Tibial artery (tissue), 4 donors: ENCODE measurements at places on chromosomes 1 and 21.

DNA sequence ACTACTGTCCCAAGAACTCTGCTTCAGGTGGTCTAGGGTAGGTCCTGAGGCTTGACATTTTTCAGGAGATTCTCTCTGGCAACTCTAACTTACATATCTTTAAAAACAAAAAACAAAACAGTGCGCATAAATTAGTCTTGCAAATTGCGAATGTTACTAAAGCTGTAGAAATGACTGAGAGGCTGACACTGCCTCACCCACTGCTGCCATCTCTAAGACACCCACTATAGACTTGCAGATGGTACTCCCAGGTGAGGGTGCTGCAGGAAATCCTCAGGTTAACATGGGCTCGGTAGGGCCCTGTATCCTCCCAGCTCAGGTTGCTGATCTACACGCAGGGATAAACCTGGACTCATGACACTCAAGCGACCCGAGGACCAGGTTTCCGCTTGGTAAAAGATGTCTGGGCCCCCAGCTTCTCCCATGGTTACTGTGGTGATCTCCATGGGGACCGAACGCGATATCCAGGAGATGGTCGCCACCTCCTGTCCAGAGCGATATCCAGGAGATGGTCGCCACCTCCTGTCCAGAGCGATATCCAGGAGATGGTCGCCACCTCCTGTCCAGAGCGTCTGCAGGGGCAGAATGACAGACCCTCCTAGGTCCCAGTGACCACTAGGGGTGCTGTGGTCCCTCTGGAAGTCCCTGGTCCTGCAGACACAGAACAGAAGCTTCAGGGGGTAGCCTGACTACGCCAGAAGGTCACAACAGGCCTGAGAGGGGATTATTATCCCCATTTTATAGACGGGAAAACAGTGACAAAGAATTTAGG, 16.2 kb upstream of the LY9 start:
- no peak for DNase-seq

DNA sequence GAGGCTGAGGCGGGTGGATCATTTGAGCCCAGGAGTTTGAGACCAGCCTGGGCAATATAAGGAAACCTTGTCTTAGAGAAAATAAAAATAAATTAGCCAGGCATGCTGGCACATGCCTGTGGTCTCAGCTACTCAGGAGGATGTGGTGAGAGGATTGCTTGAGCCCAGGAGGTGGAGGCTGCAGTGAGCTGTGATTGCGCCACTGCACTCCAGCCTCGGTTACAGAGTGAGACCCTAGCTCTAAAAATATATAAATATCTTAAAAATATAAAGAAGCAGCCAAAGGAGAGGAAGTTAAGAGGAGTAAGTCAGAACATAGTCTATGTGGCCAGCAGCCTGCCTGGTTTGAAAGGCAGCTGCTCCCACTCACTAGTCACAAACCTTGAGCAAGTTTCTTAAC, 4.5 kb upstream of the IL10RB start:
- DNase-seq, result peak; percentile 73

DNA sequence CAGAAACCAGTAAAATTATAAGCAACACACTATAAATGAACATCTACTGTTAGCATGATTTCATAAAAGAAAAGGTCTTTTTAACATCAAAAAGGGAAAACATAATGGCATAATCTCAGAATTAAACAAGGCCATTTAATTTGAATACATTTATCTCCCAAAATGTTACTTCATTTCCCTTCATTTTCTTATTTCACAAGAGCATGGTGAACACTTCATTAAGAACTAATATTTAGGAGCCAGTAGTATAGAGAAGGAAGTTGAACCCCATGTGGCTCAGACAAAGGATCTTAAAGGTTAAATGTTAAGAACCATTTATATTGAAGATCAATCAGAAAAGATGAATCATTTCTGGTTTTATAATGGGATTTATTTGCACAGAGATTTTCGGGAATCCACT, 981.7 kb downstream of the TTLL7 start:
- no peak for DNase-seq

DNA sequence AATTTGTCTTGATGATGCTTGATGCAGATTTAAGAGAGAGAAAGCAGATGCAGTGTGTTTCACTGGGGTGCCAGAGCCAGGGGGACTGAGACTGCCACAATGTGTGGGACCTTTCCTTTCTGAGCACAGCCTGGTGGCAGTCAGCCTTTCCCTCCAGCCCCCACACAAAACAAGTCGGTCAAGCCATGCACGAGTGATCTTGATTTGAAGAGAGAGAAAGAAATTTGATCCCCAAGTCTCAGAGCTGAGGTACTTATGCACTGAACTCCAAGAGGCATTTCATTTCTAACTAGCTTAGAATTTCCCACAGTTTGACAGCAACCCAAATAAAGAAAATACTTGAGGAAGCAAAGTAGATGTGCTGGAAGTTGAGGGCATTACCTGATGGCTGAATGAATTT, 193.8 kb downstream of the ST6GALNAC3 start:
- no peak for DNase-seq

DNA sequence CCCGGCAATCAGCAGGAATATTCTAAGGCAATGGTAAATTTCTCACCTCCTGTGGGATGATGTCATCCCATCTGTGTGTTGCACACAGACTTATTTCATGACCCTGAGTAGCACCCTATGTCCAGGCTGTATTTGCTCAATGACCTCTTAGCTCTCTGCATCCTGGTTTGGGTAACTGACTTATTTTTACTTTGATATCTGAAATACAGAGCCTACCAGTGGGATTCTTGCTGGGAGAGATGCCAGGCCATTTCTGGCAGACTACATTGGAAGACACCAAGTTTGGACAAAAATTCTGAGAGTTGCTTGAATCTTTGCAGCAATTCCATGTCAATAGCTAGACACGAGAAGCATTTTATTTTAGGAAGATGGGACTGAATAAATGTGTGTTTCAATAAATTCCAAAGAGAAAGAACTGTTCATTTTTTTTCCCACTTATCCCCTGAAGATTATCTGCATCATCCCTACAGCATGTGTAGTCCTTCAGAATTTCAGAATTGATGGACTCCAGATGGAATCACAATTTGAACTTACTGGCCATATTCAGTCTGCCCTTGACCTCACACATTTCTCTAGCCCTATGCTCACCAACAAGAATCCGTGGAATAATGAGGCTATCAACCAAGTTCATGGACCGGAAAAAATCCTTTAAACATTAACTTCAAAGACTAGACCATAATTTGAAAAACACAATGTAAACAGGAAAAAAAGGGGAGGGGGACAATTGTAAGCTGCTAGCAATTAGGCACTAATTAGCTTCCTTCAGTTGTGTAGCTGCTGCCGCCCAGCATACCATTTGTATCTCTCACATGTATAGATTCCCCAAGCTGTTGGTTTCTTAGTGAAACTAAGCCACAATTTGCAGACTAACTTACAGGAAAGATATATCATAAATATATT, 226.5 kb downstream of the HMCN1 start:
- peak; percentile 73 for DNase-seq

GRCh38 chr1:117702654-117703053, 96.8 kb downstream of the TENT5C start:
- no peak for DNase-seq

DNA sequence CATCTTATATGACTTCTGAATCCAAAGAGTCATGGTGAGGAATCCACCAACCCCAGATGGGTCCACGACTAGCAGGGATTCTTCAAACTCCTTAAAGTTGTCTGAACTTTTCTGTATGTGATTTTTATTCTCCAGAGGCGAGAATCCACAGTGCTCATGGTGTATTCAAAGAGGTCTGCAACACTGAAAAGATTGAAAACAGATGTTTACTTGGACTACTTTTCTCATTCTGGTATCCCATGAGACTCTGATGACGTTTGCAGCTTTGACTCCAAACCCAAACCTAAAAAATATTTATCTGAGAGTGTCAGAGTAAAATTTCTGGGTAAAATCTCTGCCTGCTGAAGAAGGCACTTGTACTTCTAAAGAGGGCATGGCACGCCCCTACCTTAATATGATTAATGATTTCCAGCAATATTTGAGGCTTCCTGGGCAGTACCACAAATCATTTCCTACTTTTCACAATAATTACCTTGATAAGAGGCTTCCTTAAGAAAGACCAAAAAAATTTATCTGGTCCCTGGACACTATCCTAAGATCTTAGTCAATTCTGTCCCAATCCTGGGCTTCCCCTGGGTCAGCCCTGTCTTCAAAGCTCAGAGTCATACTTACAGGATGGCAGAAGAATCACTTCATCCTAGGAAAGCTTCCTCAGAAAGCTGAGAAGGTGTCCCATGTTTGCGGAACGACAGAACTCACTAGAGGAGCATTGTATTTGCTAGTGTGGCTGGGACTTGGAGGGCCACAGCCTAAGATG, 76.5 kb upstream of the MAP10 start:
- DNase-seq, result no peak

- no peak for DNase-seq
Measured at GRCh38 chr1:65717815-65718454, 74.8 kb upstream of the PDE4B start.

- peak; percentile 83 for DNase-seq
Measured at GRCh38 chr1:55876276-55877060, 661.3 kb upstream of the USP24 start.

GRCh38 chr21:44954281-44954771, 14.5 kb downstream of the SLX9 start:
- no peak for DNase-seq
